ENCODE measurements at places on chromosomes 6 and 20.

DNA sequence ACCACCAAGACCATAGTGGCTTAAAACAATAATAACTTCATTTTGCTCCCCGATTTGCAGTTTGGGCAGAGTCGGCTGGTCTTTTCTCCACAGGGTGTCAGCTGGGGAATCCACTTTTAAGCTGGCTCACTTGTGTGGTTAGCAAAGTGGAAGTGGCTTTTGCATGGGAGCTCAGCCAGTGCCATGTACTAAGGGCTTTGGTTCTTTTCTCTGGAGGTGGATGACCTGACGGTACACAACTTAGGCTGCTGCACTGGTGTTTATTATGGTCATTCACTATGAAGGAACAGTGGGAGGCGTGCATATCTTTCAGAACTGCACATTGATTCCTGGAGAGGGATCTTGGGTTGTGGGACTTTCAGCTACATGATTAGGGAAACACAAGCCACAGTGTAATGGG is 141.0 kb downstream of the OR2B2 start:
- no peak for DNase-seq

- peak; percentile 25 for DNase-seq
Observed at GRCh38 chr6:6631534-6632276, 43.2 kb downstream of the LY86 start.

DNA sequence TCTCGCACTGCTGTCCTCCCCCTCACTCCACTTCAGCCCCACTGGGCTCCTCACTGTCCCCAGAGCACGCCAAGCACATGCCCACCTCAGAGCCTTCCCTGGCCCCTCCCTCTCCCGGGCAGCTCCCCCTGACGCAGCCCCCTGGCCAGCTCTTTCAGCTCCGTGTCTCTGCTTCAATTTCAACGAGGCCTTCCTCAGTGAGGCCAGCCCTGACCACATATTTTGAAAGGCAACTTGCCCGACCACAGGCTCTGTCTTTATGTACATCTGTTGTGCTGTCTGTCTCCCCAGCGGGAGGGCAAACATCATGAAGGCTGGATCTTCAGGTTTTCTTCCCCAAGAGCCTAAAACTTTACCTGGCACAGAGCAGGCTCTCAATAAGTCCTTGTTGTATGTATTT is 44.6 kb downstream of the JPH2 start:
- DNase-seq, result no peak

DNA sequence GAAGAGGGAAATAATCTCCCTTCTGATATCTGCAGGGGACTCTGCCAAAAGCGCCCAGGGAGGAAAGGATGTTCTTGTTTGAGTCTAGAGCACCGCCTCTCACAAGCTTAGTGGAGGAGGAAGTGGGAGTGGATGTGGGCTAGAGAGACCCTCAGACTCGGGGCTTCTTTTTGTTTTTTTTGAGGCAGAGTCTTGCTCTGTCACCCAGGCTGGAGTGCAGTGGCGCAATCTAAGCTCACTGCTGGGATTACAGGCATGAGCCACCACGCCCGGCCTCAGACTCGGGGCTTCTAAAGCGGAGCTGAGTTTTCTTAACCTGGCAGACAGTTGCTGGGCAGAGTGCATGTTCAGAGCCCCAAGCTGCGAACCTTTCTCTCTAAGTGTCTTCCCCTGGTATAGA is 310.8 kb downstream of the BMP7 start:
- no peak for DNase-seq

- no peak for DNase-seq
Observed at GRCh38 chr6:4349323-4349722, 213.9 kb upstream of the ECI2 start.

- DNase-seq, result no peak
Observed at GRCh38 chr6:27837625-27838057, 74.6 kb downstream of the OR2B2 start.

Data from NCI-H1092 (cell line).